ENCODE measurements at places on chromosomes 7 and 10.

DNA sequence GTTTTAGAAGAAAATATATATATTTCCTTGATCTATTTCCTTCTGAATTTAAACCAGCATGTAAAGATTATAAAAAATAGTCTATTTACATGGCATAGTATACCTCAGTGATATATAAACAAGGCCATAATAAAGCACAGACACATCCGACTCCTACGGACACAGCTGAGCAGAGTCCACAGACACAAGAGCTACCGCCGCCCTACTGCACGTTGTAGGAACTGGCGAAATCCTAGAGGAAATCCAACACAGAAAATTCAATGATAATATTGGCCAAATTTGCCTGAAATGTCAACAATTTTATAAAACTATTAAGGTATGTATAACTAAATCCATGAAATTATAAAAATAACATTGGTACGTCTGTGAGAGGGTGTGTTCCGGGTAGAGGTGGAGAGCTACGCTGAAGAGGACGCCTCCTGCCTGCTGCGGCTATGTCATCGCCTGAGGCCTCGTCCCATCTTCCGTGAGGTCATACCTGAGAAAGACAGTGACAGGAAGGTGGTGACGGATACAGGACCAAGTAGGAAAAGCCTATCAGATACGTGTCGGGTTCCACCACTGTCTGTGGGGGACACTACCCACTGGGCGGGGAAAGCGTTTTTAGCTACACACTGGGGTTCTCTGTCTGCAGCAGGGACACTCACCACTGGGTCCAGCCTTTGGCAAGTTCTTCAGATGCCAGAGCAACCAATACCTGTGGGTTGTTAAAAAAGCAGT lies 29.3 kb upstream of the NCAPG2 start:
- DNase-seq = no peak

- DNase-seq = no peak
These were observed 85.3 kb downstream of the SEMA3C start for GRCh38 chr7:80833289-80834268.

- DNase-seq = no peak
These were observed 44.3 kb downstream of the NOD1 start for GRCh38 chr7:30434140-30434799.

GRCh38 chr10:3435671-3436070 lies 263.1 kb upstream of the PITRM1 start:
- DNase-seq = no peak

GRCh38 chr7:23020742-23021401 lies 6.9 kb upstream of the HYCC1 start:
- DNase-seq = no peak

DNA sequence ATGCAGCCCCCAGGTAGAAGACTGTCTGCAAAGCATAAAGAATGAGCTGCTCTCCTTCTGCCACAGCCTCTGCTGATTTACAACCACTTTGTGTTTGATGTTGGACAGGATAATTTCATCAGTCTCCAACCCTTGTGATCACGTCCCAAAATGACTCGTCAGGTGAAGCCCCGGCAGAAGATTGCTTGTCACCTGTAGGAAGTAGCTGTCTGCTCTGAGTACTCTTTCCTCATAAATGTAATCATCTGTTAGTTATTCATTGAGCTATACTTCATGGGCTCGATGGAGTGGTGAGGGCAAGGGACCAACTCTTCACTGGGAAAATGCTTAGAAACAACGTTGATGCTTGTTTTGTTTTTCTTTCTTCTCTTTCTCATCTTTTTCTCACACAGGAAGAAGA lies 290.9 kb upstream of the SP8 start:
- DNase-seq = no peak

DNA sequence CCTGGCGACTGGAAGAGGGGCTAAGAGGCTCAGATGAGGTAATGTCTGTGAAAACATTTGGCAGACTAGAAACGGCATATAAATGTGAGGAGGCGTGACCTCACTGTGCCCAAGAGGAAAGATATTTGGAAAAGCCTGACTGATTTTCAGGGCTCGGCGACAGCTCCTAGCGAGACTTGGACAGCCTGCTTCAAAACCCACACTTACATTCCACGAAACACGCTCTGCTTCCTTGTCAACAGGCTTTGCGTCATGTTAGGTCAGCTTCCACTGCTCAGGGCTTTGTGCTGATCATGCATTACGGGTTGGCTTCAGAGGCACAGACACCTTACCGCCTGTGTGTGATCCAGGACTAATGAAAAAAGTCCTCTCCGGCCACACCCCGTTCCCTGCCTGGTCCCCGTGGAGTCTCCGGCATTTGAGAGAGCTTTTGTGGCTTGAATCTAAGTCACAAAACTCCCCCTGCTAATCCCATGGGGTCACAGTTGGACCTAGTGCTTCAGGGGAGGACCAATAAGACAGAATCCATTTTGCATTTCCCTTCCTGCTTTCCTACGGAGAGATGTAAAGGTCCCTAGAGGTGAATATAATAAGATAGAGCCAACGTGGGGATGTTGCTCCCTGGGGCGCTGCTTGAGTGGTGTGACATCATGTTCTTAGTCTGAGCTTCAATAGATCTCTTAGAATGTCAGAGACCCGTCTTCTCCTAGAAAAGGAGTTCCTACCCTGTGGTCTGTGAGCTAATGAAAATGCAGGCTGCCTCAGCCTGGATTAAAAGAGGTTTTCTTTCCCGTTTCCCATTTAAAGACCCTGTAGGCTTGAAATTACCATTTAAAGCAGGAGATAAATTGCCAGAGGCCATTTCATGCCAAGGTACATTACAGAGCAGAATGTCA lies 25.5 kb downstream of the FGFBP3 start:
- DNase-seq = no peak

DNA sequence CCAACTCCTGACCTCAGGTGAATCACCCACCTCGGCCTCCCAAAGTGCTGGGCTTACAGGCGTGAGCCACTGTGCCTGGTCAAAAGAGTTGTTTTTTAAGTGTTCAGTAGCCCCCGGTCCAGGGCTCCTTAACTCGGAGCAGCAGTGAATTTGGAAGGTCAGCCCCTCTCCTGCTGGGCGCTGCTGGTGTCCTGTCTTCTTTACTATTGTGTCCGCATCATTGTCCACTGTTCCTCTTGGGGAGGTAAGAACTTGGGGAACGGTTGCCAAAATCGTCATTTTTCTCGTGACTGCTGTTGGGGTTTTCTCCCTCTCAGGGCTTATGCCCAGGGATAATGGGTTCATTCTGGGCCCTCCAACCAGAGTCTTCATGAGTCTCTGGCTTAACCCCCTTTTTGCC lies 46.7 kb downstream of the CAMK1D start:
- no peak for DNase-seq

GRCh38 chr10:60549686-60550085 lies 160.0 kb upstream of the ANK3 start:
- DNase-seq = no peak

- DNase-seq = no peak
These were observed 145.3 kb upstream of the FAM3C start for GRCh38 chr7:121541457-121541856.

- no peak for DNase-seq
These were observed 27.3 kb upstream of the NRG3 start for GRCh38 chr10:81847675-81848074.

GRCh38 chr7:139317939-139318505 lies 23.1 kb upstream of the FMC1 start:
- DNase-seq = no peak

DNA sequence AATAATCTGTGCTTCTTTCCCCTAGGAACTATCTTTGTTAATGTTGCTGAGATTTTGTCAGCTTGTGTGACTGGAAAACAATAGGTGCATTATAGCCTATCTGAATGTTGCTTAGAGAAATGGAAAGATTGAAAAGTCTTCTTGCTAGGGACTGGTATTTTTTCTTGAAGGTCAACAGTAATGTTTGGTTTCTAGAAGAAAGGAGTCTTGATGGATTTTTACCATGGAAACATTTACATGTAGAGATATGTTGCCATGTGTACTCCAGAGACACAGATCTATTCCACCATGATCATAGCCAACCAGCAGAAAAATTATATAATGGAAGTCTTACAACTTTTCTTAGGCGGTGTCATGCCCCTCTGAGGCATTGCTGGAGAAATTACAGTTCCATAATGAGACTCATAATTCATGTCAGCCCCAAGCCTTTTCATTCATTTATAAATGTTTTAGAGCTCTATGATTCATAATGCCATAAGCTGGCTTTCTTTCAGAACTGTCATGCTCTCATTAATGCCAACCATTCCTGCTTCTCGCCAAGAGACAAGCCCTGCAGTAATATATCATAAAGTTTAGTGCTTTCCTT lies 175.1 kb upstream of the PTPRZ1 start:
- DNase-seq = no peak

GRCh38 chr7:30866939-30867338 lies 44.7 kb upstream of the AQP1 start:
- no peak for DNase-seq

GRCh38 chr7:44327981-44328380 lies 2.6 kb upstream of the CAMK2B start:
- no peak for DNase-seq

- DNase-seq = no peak
These were observed 6.5 kb downstream of the FZD8 start for GRCh38 chr10:35635576-35635975.

- DNase-seq = peak; percentile 28
These were observed at the start of gene SFRP4 for GRCh38 chr7:37916673-37917660. TSS of gene SFRP4 (minus strand) at chr7:37916817. CDS start at chr7:37916537, 280 bp downstream.
